ENCODE measurements at places on chromosomes 3 and 15. TPM values are rescaled to one million over a fixed set of nuclear protein-coding genes. Genes with fewer than 3 reads are reported as not detected.
A peak's percentile ranks its signal among the peaks of the same experiment; 100 is the strongest.

SLC35A5 gene
- 28.1 TPM for total RNA-seq

GRCh38 chr3:48414376-48415250 is 15.3 kb downstream of the PLXNB1 start:
- no peak for DNase-seq

- DNase-seq: no peak
These were observed 9.6 kb upstream of the LRRK1 start for GRCh38 chr15:100909565-100909964.

DNA sequence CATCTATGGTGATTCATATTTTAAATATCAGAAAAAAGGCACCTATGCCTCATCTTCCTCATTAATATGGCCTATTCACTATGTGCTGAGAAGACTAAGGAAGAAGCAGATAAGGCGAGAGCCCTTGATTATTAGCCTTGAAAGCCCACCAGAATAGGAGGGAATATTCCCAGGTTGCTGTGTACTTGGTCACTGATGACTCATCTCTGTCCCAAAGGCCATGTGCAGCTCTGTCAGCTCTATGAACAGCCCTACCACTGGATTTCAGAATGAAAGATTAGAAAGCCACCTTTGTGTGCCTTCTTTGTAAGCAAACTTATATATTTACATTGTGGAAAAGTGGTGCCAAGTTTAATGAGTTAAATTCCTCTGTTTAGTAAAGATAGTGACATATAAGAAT is 211.5 kb downstream of the NFKBIZ start:
- DNase-seq: no peak

DNA sequence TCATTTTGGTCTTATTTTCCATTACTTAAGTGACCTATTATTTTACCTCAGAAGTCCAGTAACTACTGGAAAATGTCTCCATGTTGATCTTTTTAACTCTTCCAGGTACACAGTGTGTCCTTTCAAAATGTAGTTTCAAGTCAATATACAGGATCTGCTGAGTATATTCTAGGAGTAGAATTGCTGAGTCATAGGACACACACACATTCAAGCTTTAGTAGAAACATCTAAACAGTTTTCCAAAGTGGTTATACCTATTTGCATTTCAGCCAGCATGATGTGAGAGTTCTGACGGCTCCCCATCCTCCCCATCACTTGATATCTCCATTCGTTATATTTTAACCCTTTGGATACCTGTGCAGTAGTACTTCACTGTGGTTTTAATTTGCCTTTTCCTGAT is 271.9 kb downstream of the MCTP2 start:
- DNase-seq: no peak

GRCh38 chr3:46578973-46579755 is 13.1 kb upstream of the LRRC2 start:
- no peak for DNase-seq

ASB14 gene
- total RNA-seq: not detected

DNA sequence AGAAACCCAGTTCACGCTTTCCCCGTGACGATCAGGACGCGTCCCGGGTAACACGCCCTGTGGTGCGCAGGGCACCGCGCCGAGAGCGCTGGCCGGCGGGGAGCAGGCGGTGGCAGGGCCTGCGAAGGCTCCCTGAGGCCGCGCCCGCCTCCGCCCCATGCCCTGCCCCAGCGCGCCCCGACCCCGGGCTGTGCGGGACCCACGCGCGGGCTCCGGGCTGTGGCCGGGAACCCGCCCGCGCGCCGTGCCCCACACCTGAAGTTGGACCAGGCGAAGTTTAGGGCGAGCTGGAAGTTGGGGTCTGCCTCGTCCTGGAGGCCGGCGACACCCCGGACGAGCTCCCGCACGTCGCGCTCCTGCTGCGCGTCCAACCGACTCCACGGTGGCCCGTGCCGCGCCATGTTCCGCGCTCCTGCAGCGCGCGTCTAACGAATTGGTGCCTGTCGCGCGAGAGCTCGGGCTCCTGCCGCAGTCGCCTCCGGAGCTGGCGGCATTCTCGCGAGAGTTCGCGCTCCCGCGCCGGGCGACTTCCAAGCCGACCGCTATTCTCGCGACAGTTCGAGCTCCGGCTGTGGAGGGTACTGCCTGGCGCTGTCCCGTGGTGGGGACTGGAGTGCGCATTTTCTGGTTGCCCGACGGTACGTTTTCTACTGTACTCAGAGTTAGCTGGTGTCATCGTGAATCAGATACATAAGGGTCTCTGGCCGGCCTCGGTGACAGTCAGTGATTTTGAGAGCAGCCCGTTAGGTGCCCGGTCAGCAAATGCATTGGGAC is at the start of gene TUBGCP5:
Gene TUBGCP5 (minus strand): TSS at position 427 of the 774 bp plus-strand sequence. CDS start 26 bp downstream, at position 401.
- peak; percentile 99 for DNase-seq

PRICKLE2 gene
- total RNA-seq: not detected

AADAC gene
- not detected for total RNA-seq

HGD gene
- 0.10 TPM for total RNA-seq

NR1I2 gene
- total RNA-seq: not detected

GRCh38 chr3:130687327-130687726 is 59.3 kb downstream of the PIK3R4 start:
- DNase-seq: no peak

DNA sequence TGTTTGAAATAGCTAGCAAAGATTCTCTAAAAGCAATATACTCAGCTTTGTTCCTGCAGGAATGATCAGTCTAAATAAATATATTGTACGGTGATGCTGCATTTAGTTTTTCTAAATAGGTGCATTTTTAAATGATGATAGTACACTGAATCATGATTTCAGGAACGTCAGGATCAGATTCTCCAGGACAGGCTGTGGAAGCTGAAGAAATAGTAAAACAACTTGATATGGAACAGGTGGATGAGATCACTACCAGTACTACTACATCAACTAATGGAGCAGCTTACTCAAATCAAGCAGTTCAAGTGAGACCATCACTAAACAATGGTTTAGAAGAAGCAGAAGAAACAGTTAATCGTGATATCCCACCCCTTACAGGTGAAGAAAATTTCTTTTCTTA is 46.3 kb upstream of the EIF3J start:
- DNase-seq: no peak

MYRIP gene
- total RNA-seq: not detected

DNA sequence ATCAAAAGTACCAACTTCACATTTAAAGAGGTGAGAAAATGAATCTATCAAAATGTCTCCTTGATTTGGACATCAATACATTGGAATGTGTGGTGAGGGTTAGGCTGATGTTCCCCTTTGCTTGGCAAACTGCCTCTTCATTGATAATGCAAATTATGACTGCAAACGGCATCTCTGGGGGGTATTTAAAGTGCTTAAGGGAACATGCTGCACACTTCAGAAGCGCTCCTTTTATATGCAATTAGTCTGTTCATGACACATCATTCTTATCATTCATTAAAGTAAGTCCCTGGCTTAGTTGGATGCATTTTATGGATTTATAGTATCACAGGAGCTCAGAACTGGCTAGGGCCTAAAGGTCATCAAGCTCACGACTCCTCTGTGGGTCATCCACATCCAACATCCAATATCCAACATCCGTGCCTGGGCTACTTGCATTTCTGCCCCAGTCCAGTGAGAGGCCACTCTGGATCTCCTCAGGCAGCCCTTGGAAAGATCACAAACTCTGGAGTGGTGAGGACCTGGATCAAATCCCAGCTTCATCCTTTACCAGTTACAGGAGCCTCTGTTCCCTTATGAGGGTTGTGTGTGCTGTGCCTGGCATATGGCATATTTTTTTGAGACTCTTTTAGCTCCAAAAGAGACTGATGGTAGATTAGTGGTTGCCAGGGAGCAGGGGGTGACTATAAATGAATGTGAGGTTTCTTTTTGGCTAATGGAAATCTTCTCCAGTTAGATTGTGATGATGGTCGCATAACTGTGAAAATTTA is 136.8 kb upstream of the FOXB1 start:
- DNase-seq: no peak

- DNase-seq: no peak
These were observed 16.0 kb downstream of the GOLGA8S start for GRCh38 chr15:23370578-23370977.

- DNase-seq: no peak
These were observed 58.4 kb downstream of the TMEM44 start for GRCh38 chr3:194574639-194575483.

SERINC4 gene
- 0.50 TPM for total RNA-seq

ZNF106 gene
- 56.0 TPM for total RNA-seq

- peak; percentile 90 for DNase-seq
These were observed 961 bp downstream of the HAPLN3 start for GRCh38 chr15:88894348-88894818.
